Kidney epithelial cell (primary cell): ENCODE measurements at places on chromosomes 1 and 21.

DNA sequence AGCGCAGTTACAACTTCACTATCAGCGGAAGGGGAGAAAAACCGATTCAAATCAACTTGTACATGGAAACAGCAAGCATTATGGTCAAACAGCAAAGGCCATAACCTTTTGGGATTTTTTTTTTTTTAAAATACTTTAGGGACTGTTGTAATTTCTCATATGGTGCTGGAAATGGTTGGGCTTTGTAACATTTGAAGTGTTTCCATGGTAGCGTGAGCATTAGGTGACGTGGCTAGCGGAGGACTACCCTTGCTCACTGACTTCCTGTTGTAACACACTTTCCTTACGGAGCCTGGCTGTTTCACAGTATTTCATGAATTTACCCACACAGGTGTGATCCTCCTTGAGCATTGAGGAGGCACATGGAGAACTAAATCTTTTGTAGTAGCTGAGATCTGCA lies 269.5 kb downstream of the TM2D1 start:
- DNase-seq: no peak

DNA sequence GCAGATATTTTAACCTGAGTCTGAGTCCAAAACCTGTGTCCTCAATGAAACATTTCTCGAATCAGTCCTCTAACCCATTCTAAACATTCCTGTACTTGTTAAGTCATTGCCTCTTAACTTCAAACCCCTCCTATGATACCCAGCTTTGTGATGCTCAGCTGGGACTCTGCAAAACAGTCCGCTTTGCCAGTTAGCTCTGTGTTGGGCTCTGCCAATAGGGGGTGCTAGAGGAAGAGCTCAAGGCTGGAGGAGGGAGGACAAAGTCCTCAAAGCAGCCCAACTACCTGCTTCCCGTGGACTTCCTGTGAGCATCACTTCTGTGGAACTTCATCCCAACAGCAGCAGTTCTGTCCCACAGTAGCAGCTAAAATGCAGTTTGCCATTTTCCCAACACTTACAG lies 38.1 kb upstream of the SYT14 start:
- no peak for DNase-seq

DNA sequence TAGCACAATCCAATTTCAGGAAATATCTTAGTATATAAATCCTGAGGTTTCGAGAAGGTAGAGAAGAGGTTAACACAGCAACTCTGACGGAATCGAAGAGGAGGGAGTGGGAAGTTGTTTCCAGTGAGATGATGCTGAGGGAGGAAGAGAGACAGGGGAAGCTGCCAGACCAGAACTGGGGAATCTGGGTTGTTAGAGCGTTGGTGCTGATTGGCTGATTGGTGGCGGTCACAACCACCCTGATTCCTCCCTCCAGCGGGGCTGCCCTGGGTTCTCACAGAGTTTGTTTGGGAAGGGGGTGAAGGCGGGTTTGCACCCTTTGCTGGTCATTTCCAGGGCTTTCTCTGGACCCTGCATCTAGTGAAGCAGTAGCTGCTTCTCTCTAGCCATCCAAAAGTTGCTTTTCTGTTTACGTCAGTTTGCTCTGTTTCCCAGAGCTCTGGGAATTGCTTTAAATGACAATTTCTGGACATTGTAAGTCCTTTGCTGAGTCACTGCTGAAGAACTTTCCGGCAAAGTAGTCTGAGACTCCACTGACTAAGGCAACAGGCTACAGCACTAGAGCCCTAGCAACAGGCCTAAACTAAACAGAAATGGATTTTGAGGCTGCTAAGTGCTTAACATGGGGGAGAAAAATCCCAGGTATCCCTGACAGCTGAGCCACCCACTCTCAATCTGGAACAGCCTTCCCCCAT lies 90.1 kb downstream of the TENT5C start:
- DNase-seq: peak; percentile 38

GRCh38 chr1:2375923-2376260 lies 15.5 kb downstream of the MORN1 start:
- no peak for DNase-seq

DNA sequence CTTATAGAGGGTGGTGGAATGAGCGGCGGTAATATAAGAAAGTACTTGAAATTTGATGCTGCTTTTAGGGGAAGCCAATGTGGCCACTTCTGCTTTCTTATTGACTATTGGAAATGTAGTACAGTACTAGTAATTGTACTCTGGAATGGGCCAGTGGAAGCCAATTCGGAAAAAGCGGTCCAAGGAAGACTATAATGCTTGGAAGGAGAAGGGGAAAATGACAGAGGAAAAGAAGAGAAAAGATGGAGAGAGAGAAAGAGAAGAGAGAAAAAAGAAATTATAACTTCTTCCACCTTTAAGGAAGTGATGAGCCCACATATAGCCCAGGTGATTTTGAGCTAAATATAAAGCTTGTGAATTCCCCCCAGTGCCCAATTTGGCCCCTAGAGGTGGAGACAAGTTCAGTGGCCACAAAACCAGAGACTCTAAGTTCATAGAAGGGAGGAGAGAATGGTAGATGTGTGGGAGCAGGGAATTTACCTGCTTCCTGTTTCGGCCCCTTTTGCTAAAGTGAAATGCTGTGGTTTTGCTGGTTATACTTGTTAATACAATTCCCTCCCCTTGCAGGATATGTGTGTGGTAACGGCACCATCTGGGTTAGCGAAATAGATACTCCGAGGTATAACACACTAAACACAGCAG lies 35.7 kb upstream of the DUSP10 start:
- DNase-seq: no peak

DNA sequence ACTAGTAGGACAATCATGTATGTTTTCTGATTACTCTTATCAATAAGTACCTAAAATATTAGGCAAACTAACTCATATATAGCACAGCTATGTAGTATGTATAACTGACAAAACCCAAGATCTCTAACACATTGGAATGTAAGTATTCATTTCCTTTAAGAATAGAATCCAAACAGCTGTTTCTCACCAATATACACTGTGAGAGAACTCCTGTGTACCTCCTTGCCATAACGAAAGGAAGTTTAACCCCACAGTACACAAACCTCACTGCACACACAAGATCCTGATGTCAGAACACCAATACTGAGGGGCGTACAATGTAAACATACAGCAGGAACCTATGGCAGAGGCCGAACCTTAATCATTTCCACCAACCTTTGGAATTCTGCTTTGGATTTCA lies 113.0 kb downstream of the SMYD3 start:
- DNase-seq: no peak

- no peak for DNase-seq
These were observed 79.4 kb upstream of the SLC25A33 start for GRCh38 chr1:9459816-9460407.

- DNase-seq: no peak
These were observed 624 bp upstream of the CR1L start for GRCh38 chr1:207644166-207644851.

GRCh38 chr1:91610789-91611188 lies 110.1 kb downstream of the CDC7 start:
- no peak for DNase-seq

DNA sequence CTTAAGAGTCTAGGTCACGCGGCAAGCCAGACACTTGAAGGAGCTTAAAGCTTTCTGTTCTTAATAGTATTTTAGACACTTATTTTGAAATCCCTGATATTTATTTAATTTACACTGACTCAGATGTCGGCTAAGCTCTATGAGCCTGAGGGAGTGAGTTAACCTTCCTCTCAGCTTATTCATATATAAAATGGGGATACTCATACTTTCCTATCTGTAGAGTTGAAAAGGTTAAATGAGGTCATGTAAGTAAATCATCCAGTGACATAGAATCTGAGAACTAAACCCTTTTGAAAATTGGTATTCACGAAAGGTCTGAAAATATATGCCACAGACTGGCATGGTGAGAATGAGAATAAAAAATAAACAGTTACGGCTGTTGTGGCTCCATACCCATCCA lies 1.4 kb upstream of the GPR161 start:
- no peak for DNase-seq

- no peak for DNase-seq
These were observed 44.4 kb downstream of the ZNF697 start for GRCh38 chr1:119603695-119604094.

DNA sequence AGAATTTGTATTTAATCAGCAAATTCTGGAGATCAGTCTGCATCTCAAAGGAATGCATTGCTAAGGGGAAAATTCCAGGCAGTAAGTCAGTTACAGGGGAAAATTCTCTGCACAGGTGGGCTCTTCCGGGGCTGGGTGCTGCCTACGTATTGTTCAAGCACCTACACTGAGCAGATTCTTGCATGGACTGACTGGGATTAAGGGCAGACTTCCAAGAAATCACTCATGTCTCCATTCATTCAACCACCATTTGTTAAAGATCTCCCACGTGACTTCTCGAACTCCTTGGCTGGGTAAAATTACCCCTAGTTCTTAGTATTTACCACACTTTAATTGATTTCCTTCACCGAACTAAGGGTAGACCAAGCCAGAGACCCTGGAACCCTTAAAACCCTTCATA lies 28.2 kb upstream of the KCNE1 start:
- no peak for DNase-seq

DNA sequence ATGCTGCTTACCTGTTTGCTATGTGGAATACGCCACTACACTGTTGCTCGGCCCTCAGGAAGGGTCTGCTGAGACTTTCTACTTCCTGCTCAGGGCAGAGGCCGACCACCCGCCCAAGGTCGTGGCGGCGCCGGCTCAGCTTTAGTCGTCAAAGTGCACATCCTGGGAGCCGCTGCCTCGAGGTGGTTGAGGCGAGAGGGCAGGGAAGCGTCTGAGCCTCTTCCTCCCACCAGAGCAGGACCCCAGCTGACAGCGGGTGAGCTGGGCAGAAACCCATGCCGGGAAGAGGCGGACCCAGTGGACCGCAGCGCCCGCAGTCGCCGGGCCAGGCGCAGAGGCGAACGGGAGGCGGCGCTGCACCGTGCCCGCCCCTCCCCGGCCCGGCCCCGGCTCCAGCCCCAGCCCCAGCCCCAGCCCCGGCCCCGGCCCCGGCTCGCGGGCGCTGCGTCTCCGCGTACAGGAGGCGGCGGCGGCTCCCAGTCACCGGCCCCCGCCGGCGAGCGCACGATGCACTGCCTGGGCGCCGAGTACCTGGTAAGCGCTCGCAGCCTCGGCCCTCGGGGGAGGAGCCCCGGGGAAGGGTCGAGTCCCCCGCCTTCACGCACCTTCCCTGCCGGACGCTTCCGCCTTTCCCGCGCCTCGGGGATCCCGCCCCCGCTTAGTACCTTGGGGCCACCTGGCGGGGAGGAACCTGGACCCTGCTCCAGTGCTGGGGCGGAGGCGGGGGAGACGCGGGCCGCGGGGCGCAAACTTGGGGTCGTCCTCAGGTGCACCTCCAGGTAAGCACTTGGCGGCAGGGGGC lies at the start of gene SLC44A3:
Gene SLC44A3, plus strand, starts transcription at position 413 of the 802 bp plus-strand sequence. Its CDS starts 95 bp downstream, at position 508.
- DNase-seq: no peak

GRCh38 chr1:88649932-88650331 lies 34.1 kb upstream of the PKN2 start:
- no peak for DNase-seq

GRCh38 chr1:182050481-182051448 lies 10.7 kb downstream of the ZNF648 start:
- no peak for DNase-seq

- DNase-seq: no peak
These were observed 108.2 kb downstream of the MRPS6 start for GRCh38 chr21:34181431-34182039.

DNA sequence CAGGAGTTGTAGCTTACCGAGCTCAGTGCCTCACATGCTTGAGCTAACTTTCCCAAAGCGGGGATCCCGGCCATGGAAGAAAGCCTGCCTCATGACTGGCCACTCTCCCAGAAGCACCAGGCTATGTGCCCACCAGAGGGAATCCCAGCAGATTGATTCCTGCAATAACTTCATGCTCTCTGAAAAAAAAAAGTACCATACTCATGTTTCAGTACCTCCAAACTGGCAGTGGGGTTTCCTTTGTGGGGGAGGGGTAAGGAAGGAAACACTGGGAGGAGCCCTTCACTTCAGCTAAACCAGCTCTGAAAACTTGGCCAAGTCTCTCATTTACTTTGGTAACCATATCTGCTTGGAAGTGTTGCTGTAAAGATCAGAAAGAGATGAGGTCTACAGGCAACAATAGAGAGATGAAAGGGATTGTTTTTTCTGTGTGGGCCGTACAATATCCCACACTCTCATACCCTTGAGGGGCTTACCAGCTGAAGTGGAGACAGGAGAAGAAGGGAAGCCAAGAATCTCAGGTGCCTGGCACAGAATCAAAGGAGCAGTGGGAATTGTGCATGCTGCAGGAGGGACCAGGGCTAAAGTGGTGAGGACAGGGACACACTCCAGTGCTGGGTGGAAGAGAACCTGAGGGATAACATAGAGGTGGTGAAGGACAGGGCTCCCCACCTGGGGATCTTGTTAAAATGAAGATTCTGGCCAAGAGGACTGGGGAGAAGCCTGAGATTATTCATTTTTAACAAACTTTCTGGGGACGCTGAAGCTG lies 42.4 kb upstream of the TACSTD2 start:
- DNase-seq: no peak

- DNase-seq: no peak
These were observed 702.2 kb upstream of the ADGRL4 start for GRCh38 chr1:79708646-79709265.

DNA sequence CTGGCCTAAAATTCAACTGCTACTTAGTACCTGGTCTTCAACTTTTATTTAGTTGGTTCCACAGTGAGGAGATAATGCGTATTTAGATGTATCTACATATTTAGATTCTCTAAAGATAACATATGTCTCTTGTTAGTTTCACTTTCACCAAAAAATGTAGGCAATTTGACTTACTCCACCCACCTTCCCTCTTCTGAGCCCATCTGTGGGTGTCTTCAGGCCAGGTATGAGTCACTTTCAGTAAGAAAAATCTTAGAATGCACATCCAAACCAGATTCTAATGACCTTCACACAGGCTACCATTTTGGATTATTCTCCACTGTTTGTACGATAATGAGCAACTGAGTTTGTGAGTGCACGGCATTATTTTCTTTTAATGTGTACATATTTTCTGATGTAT lies 501.7 kb downstream of the NEGR1 start:
- no peak for DNase-seq

GRCh38 chr1:196501760-196502428 lies 106.3 kb downstream of the KCNT2 start:
- DNase-seq: no peak

DNA sequence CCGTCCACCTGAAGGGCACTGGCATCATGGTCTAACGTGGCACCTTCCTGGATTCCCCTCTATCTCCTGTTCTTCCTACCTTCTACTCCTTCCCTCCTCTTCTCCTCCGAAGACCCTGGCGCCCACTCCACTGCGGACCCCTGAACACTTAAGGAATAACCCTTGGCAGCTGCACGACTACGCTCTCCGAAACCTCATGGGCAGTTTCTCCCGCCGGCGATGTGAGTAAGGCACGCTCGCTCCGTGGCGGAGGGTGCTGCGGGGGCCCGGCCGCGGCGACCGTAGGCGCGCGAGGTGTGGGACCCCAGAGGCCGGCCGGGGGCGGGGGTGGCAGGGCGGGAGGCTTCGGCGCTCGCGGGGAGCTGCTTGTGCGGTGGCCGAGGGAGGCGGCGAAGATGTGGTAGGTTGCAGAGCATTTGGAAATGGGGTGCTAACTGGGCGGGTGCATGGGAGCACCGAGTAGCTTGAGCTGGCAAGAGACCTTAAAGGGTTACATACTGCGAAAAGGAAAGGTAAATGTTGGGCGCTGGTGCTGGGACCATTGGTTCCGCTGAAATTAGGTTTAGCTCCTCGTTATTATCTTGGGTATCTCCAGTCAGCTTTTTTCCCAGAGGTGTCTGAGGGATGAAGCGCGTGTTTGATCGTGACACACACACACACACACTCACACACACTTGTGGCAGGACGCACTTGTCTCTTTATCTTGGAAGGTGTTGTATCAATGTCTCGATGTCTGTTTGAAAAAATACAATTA lies 876 bp downstream of the LRRC7 start:
- DNase-seq: no peak
